ENCODE measurements at places on chromosomes 3 and 15. TPM values are rescaled to one million over a fixed set of nuclear protein-coding genes. Genes with fewer than 3 reads are reported as not detected.

DNA sequence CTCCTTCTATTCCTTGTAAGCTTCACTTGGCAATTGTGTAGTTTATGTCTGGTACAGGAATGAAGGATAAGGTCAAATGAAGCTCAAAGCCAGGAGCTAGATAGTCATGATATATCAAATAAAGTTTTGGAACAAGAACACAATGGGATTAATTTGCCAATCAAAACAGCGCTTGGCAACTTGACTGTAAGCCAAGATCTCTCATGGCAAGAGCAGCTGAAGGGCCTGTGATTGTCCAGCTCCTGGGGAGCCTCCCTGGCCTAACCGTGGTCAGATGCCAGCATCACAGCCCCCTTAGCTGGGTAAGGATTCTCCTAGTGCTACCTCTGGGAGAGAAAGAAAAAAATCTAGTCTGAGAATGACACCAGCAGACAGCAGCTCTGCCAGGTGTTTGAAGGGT, 97.2 kb downstream of the LIPC start:
- no peak for DNase-seq
- H3K27me3 ChIP-seq = no peaks in the 10 kb centered on the region
- H3K4me3 ChIP-seq = no peak overlapping the region
- no peaks in the 10 kb centered on the region for H3K36me3 ChIP-seq

DNA sequence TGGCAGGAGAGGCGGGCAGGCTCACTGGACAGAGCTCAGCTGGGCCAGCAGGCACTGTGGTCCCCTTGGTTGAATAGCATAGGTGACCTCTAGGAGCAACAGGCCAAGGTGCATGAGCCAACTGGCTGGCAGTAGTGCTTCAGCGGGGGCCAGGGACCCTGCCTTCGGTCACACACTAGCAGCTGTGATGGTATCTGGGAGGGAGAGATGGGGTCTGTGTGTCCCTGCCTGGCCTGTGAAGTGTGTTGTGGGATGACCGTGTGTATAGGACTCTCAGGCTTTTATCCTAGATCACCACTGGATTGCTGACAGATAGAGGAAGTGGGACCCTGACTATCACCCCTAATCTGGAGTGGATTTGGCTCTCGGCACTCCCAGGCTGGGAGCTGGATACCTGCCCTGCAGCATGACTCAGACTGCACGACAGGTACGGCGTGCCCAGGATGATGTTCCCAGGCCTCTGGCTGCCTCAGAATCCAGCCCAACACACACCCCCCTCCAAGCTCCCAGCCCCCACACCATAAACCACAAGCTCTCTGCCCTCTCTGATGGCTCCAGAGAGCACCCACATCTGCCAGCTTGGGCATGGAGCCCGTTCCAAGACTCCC, 7.8 kb downstream of the RPS17 start:
- H3K27me3 ChIP-seq = no peaks in the 10 kb centered on the region
- no peak overlapping the region for H3K27ac ChIP-seq
- no peak overlapping the region for H3K4me3 ChIP-seq
- no peak for DNase-seq
- H3K36me3 ChIP-seq = peaks cover 31% of the 10 kb centered on the region

- DNase-seq = no peak
- H3K27ac ChIP-seq = no peak overlapping the region
- no peak overlapping the region for H3K4me3 ChIP-seq
Measured at GRCh38 chr15:48411971-48412591, 80.9 kb downstream of the DUT start.

- no peaks in the 10 kb centered on the region for H3K4me1 ChIP-seq
- H3K4me3 ChIP-seq = no peak overlapping the region
- no peak for DNase-seq
- H3K27me3 ChIP-seq = no peaks in the 10 kb centered on the region
Measured at GRCh38 chr3:23075496-23075895, 127.6 kb upstream of the UBE2E2 start.

DNA sequence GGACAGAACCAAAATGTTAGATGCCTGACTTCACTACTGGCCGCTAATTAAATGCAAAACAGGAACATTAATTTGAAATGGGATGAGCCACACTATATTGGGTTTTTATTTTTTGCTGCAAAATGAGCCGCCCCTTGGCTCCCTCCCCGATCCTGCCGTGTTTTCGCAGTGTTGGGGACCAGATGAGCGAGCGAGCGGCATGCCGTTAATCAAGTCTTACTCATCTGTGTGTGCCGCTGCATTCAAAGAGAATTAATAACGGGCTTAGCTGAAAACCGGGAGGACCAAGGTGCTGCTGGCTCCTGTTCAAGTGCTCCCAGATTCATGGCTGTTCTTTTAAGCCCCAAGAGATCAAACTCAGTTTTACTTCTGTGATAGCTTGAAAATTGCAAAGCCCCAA, 20.0 kb downstream of the TAFA4 start:
- no peak for DNase-seq
- H3K36me3 ChIP-seq = no peaks in the 10 kb centered on the region
- H3K4me1 ChIP-seq = no peaks in the 10 kb centered on the region
- no peak overlapping the region for H3K27ac ChIP-seq

Gene SLC25A38
- total RNA-seq = 44.7 TPM

Gene IFT57
- 56.6 TPM for total RNA-seq

Gene SAXO2
- 14.9 TPM for total RNA-seq

GRCh38 chr3:193743702-193744047, 150.7 kb downstream of the OPA1 start:
- no peak overlapping the region for H3K4me3 ChIP-seq
- no peak for DNase-seq
- H3K27ac ChIP-seq = no peak overlapping the region
- no peaks in the 10 kb centered on the region for H3K36me3 ChIP-seq

GRCh38 chr3:153437666-153438065, 275.6 kb downstream of the RAP2B start:
- H3K36me3 ChIP-seq = no peaks in the 10 kb centered on the region
- H3K4me1 ChIP-seq = no peaks in the 10 kb centered on the region
- H3K27me3 ChIP-seq = no peaks in the 10 kb centered on the region
- DNase-seq = no peak

GRCh38 chr3:78741066-78741645, 1026.6 kb downstream of the ROBO1 start:
- H3K27ac ChIP-seq = no peak overlapping the region
- no peaks in the 10 kb centered on the region for H3K27me3 ChIP-seq
- no peak overlapping the region for H3K4me3 ChIP-seq
- DNase-seq = no peak

Gene PGBD4
- 2.3 TPM for total RNA-seq

Gene HCLS1
- 206 TPM for total RNA-seq

GRCh38 chr3:64223791-64224745, 1.2 kb downstream of the PRICKLE2 start:
- H3K36me3 ChIP-seq = no peaks in the 10 kb centered on the region
- H3K27me3 ChIP-seq = no peaks in the 10 kb centered on the region
- H3K4me1 ChIP-seq = no peaks in the 10 kb centered on the region
- DNase-seq = no peak

DNA sequence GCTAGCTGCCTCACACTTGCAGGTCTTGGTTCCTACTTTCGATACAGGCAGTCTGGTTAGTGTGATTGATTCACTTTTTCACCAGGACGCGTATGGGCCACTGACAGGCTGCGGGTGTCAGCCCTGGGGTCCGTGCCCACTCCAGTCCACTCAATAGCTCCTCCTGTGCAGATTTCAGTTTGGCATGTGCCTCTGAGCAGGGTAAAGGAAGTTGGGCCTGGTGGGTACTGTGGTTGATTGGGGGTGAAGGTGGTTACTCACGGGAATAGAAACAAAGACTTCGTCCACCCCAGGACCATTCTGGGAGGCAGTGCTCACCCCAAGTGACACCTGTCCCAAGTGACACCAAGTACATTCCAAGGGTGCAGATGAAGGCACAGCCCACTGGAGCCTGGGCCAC, 62.3 kb downstream of the EPHB1 start:
- no peaks in the 10 kb centered on the region for H3K36me3 ChIP-seq
- no peak for DNase-seq

- peaks cover 5% of the 10 kb centered on the region for H3K4me1 ChIP-seq
- no peak overlapping the region for H3K4me3 ChIP-seq
- H3K27me3 ChIP-seq = no peaks in the 10 kb centered on the region
- DNase-seq = no peak
Measured at GRCh38 chr3:100207886-100208285, 52.9 kb upstream of the TBC1D23 start.

Gene AMT
- total RNA-seq = 10.5 TPM

GRCh38 chr15:36691579-36692357, 112.3 kb downstream of the CDIN1 start:
- H3K4me1 ChIP-seq = no peaks in the 10 kb centered on the region
- no peaks in the 10 kb centered on the region for H3K27me3 ChIP-seq
- H3K36me3 ChIP-seq = no peaks in the 10 kb centered on the region
- no peak for DNase-seq
- no peak overlapping the region for H3K4me3 ChIP-seq

Gene ROPN1B
- 0.25 TPM for total RNA-seq

GRCh38 chr3:8506571-8507061, 5.0 kb downstream of the LMCD1 start:
- no peak for DNase-seq
- no peak overlapping the region for H3K4me3 ChIP-seq
- H3K27me3 ChIP-seq = no peaks in the 10 kb centered on the region
- no peaks in the 10 kb centered on the region for H3K36me3 ChIP-seq

DNA sequence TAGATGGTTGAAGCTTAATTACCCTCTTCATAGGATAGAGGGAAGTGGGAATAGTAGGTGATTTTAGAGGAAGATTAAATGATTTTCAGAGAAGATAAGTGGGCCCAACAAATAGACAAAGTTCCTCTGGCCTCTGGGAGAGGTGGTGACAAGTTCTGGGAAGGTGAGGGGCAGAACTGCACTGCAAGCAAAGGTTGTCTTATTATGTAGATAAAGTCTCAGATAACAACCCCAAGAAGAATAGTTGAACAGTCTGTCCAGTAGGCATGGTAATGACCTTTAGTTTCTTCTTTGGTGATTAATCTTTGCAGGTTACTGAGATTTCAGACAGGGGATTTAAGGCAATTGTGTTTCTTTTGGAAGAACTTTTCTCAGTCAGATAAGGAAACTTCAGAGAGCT, 439.1 kb downstream of the ROBO2 start:
- no peak overlapping the region for H3K27ac ChIP-seq
- no peaks in the 10 kb centered on the region for H3K36me3 ChIP-seq
- H3K4me1 ChIP-seq = no peaks in the 10 kb centered on the region
- DNase-seq = no peak
- no peaks in the 10 kb centered on the region for H3K27me3 ChIP-seq

- peak overlapping the region; percentile 95 for H3K27ac ChIP-seq
- H3K4me3 ChIP-seq = peak overlapping the region; percentile 93
- DNase-seq = peak; percentile 44
- H3K36me3 ChIP-seq = peaks cover 34% of the 10 kb centered on the region
- no peaks in the 10 kb centered on the region for H3K27me3 ChIP-seq
Measured at GRCh38 chr3:40309925-40310695, 603 bp downstream of the EIF1B start.

Gene PCLAF
- 0.80 TPM for total RNA-seq

- H3K4me3 ChIP-seq = no peak overlapping the region
- no peaks in the 10 kb centered on the region for H3K27me3 ChIP-seq
- H3K4me1 ChIP-seq = peaks cover 39% of the 10 kb centered on the region
- DNase-seq = no peak
- no peak overlapping the region for H3K27ac ChIP-seq
Measured at GRCh38 chr15:63972801-63973200, 73.5 kb downstream of the DAPK2 start.

DNA sequence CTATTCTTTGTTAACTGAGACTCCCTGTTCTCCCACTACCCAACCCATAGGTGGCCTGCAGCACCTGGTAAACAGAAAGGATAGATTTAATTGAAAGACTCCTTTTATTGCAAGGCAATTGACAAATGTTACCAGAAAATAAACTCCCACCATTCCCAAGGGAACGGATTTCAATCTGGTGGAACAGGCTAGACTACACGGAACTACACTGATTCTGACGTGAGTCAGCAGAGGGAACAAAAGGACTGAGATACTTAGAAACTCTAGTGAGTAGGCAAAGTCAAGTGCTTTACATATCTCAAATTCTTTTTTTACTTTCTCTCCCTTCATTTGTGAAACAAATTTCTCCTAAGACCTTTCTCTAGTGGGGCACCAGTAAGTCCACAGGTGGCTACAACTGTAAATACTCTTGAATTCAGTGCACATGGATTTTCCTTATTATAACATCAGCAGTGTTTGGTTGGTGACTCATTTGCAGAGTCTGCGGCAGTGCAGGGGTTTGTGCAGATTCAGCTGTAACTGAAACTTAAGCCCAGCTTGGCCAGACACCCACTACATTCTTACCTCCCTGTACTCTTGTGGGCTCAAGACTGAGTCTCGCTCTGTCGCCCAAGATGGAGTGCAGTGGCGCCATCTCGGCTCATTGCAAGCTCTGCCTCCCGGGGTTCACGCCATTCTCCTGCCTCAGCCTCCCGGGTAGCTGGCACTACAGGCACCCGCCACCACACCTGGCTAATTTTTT, 34.3 kb upstream of the PLSCR2 start:
- H3K27ac ChIP-seq = no peak overlapping the region
- H3K4me1 ChIP-seq = no peaks in the 10 kb centered on the region
- no peak for DNase-seq
- no peak overlapping the region for H3K4me3 ChIP-seq
- no peaks in the 10 kb centered on the region for H3K36me3 ChIP-seq

- H3K4me3 ChIP-seq = peak overlapping the region; percentile 98
- H3K27me3 ChIP-seq = no peaks in the 10 kb centered on the region
- peak; percentile 62 for DNase-seq
- peaks cover 39% of the 10 kb centered on the region for H3K4me1 ChIP-seq
Measured at GRCh38 chr3:56800130-56800831, 1.5 kb downstream of the ARHGEF3 start.

Gene GNAI2
- total RNA-seq = 217 TPM

GRCh38 chr3:125055331-125055912, 375 bp downstream of the HEG1 start:
- H3K4me3 ChIP-seq = peak overlapping the region; percentile 74
- H3K36me3 ChIP-seq = no peaks in the 10 kb centered on the region
- H3K27ac ChIP-seq = peak overlapping the region; percentile 74

Gene BTBD1
- 27.5 TPM for total RNA-seq
